ENCODE measurements at places on chromosomes 3 and 15.

DNA sequence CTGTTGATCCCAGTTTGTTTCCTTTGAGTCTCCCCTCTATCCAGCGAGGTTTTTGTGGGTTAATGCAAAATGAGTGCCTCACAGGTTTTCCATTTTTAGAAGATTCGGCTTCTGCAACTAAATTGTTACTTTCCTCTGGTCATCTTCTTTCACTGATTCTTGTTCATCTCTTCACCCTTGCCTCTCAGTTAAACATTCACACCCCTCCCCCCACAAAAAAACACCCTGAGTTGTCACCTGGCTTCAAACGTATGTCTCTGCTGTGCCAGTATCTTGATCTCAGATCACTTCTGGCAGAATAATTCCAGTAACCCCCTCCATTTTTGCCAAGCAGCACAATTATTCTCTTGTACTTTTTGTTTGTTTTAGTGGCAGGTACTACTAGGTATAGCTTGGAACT is 12.3 kb upstream of the CLDN16 start:
- H3K27ac ChIP-seq = no peak overlapping the region
- no peak for DNase-seq
- H3K4me3 ChIP-seq = no peak overlapping the region
- H3K36me3 ChIP-seq = no peaks in the 10 kb centered on the region
- H3K27me3 ChIP-seq = no peaks in the 10 kb centered on the region

GRCh38 chr3:11629716-11630115 is 14.0 kb downstream of the VGLL4 start:
- H3K4me3 ChIP-seq = no peak overlapping the region
- H3K36me3 ChIP-seq = no peaks in the 10 kb centered on the region
- H3K27ac ChIP-seq = no peak overlapping the region

DNA sequence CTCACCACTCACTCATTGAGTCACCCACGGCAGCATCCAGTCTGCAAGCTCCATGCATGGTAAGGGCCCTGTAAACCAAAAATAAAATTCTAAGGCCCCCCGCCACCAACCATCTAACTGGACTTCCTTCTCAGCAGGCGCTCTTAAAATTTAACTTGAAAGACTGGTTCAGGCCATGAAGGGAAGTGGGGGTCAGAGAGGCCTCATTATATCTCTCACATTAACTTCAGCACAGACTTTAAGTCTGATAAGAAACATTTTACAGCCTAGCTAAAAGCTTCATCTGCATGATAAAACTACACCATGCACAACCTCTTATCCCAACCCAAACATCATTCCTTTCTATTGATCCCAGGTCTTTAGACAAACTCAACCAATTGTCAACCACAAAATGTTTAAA is 38.5 kb downstream of the FBLN2 start:
- H3K27ac ChIP-seq = no peak overlapping the region
- no peak overlapping the region for H3K4me3 ChIP-seq
- H3K36me3 ChIP-seq = no peaks in the 10 kb centered on the region
- peaks cover 7% of the 10 kb centered on the region for H3K4me1 ChIP-seq
- no peak for DNase-seq

DNA sequence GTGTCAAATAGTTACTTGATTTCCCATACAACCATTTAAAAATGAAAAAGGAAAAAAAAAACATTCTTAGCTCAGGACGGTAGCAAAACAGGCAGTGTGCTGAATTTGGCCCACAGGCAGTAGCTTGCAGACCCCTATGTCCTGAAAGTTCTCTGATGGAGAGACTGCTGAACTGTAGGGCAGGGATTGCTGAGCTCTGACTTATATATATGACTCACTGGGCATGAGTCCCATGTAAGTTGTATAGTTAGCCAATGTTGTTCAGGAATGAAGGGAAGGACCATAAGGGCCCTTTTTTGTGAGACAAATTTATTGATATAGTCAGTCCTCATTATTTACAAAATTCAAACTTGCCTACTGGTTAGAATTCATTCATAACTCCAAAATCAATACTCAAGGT is 36.9 kb upstream of the FRMD4B start:
- DNase-seq = no peak
- H3K27ac ChIP-seq = no peak overlapping the region
- no peaks in the 10 kb centered on the region for H3K36me3 ChIP-seq
- no peaks in the 10 kb centered on the region for H3K4me1 ChIP-seq

DNA sequence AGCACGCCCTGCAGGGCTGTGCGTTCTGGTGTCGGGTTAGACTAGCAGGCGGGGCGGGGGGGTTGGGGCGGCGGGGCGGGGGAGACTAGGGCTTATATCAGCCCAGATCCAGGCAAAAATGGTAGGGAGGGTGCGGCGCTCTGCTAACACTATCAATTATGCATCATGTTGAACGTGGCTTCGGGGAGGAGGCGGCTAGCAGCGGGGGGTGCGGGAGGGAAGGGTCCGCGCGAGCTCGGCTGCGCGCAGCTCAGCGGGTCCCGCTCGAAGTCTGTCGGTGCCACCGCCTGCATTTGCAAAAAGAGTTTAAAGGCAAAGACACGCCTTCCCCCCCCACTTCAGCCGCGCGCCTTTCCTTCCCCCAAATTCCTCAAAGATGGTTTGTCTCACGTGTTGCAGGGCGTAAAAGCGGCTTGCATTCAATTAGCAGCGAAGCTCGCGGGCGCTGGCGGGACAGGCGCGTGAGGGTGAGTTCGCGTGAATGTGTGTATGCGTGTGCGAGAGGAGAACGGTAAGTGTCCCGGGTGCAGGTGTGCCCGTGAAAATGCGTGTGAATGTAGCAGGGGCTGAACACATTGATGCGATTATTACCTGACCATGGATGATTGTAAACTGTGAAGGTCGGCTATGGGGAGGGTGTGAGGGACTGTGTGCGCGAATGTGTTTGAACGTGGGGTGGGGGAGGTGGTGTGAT is at the start of gene ISLR2:
TSS of gene ISLR2 (plus strand) at position 432 of the 694 bp plus-strand sequence. CDS start 2,169 bp downstream, outside the sequence.
- H3K4me1 ChIP-seq = peaks cover 39% of the 10 kb centered on the region
- DNase-seq = no peak
- no peak within 1 kb of the TSS for H3K27ac ChIP-seq
- peaks cover 90% of the 10 kb centered on the region for H3K27me3 ChIP-seq
- H3K36me3 ChIP-seq = no peaks in the 10 kb centered on the region
- peak within 1 kb of the TSS; percentile 29 for H3K4me3 ChIP-seq

DNA sequence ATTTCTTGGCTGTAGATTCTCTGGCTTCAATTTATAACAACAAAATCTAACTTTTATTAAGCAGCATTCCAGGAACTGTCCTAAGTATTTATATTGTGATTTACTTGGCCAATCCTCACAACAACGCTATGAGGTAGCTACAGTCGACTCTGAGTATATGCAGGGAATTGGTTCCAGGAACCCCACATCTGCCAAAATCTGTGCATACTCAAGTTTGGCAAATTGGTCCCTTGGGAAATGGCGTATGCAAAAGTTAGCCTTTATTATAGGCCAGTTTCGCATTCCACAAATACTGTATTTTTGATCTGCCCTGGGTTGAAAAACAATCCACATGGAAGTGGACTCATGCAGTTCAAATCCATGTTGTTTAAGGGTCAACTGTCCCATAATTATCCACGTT is 53.9 kb downstream of the RAP2B start:
- no peaks in the 10 kb centered on the region for H3K27me3 ChIP-seq
- H3K4me1 ChIP-seq = peaks cover 12% of the 10 kb centered on the region
- no peaks in the 10 kb centered on the region for H3K36me3 ChIP-seq
- no peak for DNase-seq
- H3K27ac ChIP-seq = no peak overlapping the region
- no peak overlapping the region for H3K4me3 ChIP-seq

GRCh38 chr3:197590313-197590962 is 34.7 kb upstream of the BDH1 start:
- no peak overlapping the region for H3K27ac ChIP-seq
- DNase-seq = no peak
- H3K27me3 ChIP-seq = no peaks in the 10 kb centered on the region
- no peaks in the 10 kb centered on the region for H3K36me3 ChIP-seq
- no peak overlapping the region for H3K4me3 ChIP-seq

DNA sequence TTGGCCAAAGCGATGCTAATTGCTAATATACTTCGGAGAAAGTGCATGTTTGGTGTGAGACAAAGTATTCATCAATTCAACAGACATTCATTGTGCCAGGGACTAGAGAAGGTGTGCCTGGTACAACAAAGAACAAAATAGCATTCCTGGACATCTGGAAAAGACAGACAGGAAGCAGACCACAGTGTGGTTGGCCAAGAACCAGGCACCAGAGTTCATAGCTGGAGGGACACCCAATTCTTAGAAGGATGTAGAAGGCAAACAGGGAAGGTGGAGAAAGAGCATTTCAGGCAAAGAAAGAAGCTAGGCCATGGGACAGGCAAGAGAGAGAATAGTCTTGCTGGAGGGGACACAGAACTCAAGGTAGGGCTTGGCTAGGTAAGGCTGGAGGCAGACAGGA is 105.8 kb upstream of the ETV5 start:
- peaks cover 24% of the 10 kb centered on the region for H3K4me1 ChIP-seq
- H3K36me3 ChIP-seq = no peaks in the 10 kb centered on the region
- no peaks in the 10 kb centered on the region for H3K27me3 ChIP-seq
- no peak overlapping the region for H3K27ac ChIP-seq
- no peak overlapping the region for H3K4me3 ChIP-seq
- DNase-seq = no peak

DNA sequence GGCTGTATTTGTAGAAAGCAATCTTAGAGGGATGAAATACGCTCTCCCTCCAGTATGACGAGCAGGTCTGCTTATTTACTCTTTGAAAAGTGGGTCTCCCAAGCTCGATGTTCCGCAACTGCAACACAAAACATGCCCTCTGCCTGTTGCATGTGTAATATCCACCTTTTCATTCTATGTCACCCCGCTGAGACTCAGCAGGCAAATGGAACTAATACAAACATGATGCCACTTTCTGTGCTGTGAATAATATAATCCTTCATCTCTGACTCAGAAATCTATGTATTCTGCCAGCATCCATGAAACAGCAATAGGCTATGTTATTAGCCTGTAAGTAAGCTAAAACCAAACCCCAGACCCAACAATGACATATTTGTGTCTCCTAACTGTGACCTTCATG is 200.8 kb upstream of the TMCO5A start:
- H3K4me1 ChIP-seq = no peaks in the 10 kb centered on the region
- DNase-seq = no peak
- no peaks in the 10 kb centered on the region for H3K36me3 ChIP-seq

- no peaks in the 10 kb centered on the region for H3K36me3 ChIP-seq
- H3K27ac ChIP-seq = no peak overlapping the region
- H3K4me1 ChIP-seq = peaks cover 38% of the 10 kb centered on the region
- H3K4me3 ChIP-seq = no peak overlapping the region
Observed at GRCh38 chr15:100111125-100112060, 230.4 kb downstream of the ADAMTS17 start.

- no peak overlapping the region for H3K27ac ChIP-seq
- no peaks in the 10 kb centered on the region for H3K36me3 ChIP-seq
- H3K4me3 ChIP-seq = no peak overlapping the region
- H3K27me3 ChIP-seq = no peaks in the 10 kb centered on the region
Observed at GRCh38 chr3:14620512-14620911, 31.1 kb upstream of the CCDC174 start.

DNA sequence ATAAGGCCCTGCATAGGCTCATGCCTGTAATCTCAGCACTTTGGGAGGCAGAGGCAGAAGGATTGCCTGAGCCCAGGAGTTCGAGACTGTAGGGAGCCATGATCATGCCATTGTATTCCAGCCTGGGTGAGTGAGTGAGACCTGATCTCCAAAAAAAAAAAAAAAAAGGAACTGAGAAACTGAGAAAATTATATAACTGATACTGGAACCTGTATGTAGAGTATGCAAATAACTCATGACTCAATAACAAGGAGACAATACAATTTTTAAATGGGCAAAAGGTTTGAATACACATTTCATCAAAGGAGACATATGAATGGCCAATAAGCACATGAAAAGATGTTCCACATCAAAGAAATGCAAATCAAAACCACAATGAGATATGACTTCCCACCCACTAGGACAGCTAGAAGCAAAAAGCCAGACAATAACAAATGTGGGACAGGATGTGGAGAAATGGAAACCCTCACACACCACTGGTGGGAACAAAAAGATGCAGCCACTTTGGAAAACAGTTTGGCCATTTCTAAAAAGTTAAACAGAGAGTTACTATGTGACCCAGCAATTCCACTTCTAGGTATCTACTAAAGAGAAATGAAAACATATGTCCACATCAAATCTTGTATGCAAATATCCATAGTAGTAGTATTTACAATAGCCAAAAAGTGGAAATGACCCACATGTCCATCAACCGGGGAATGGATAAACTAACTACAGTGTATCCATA is 70.7 kb downstream of the IQSEC1 start:
- no peak overlapping the region for H3K4me3 ChIP-seq
- H3K27me3 ChIP-seq = no peaks in the 10 kb centered on the region
- peaks cover 18% of the 10 kb centered on the region for H3K4me1 ChIP-seq

DNA sequence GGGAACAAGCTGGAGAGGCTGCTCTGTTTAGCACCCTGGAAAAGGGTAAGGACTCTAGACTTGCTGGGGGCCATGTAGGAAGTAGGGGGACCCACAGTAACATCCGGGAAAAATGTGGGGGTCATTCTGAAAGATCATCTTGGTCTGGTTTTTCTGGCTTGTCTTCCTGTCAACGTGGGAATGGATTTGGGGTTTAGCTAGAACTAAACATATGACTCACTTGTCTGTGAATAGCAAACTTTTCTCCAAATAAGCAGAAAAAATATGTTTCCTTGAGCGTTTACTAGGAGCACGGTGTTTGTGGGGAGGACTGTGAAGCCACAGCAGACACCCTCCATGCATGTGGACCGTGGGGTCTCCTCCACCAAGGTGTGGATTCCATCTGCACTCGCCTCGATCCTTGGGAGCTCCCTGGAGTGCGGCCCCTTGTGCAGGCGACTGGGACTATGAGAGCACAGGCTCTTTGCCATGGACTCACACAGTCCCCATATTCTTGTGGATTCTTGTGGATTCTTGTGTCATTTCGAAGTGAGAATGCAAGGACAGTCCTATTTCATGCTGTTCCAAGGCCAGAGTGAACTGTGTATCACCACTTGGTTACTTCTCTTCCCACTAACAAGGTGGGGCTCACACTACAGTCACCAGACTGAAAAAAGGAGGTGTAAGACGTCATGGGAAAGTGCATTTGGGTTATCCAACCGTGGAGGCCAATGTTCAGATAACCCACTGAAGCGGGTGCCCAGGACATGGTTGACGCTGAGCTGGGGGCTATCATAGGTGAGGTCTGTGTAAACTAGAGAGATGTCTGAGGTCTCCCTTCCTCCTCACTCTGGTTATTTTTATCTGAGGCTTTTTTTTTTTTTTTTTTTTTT is 25.5 kb downstream of the PGPEP1L start:
- no peak overlapping the region for H3K4me3 ChIP-seq
- H3K36me3 ChIP-seq = no peaks in the 10 kb centered on the region
- DNase-seq = no peak
- H3K4me1 ChIP-seq = peaks cover 6% of the 10 kb centered on the region

DNA sequence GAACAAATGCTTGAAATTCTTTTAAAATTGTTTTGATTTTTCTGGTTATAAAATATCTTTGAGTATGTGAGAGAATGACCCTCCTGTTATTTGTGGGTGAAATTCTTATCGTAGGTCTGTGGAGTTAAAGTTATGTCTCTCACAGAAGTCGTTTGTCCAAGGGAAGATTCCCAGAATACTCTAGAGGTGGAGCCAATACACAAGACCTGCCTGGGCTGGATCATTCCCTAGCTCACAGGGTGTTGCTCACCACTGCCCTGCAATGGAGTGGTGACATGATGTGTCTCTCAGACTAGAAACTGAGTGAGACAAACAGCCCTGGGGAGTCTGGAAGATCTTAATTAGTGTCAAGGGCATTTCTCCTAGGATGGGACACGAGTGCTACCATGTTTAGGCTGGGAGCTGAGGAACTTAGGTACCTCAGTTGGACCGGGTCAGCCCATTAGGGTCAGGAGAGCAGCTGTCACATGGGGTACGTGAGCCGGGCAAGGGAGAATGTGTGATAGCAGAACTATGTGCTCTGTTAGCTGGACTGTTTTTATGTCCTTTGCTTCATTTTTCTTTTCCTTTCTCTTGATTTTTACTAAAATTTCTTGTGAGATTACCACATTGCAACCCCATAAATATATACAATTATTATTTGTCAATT is 53.6 kb upstream of the MYO5C start:
- H3K4me3 ChIP-seq = no peak overlapping the region
- H3K27ac ChIP-seq = no peak overlapping the region
- H3K4me1 ChIP-seq = peaks cover 2% of the 10 kb centered on the region
